Calu3 (cell line): ENCODE measurements at places on chromosomes 1 and 21. TPM values are rescaled to one million over a fixed set of nuclear protein-coding genes. Genes with fewer than 3 reads are reported as not detected.

DNA sequence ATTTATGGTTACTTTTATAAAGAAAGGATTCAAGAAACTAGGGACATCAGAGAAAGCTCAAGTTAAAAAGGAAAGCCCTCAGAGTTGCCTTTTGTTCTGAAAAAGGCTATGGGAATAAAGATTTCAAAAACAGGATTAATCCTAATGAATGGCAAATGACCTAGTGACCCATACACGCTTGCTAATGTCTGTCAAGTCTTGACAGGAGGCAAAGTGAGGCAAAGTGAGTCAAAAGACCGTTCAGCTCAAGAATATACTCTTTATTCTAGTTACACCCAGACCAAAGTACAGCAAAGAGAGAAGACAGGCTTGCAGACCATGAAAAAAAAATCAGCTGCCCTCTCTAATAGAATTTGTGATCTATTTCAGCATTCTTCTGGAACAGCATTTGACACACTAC is 3.5 kb downstream of the ZNF436 start:
- no peak for DNase-seq

- no peak for DNase-seq
These were observed 23.9 kb downstream of the ACKR1 start for GRCh38 chr1:159228554-159228953.

DNA sequence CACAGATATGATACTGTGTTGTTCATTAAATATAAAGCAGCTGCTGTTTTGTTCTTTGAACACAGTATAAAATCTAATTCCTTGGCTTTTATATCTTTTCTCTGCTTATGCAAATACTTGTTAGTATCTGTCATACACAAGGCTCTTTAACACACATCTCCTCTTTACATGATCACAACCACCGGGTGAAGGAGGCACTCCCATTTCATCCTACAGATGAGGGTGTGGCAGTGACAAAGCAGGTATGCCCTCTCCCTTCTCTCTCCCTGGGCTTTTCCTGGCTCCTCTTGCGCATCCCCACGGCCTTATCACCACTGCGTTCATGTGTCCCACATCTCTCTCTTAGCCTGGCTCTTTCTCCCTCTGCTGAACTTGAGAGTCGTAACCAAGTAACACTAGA is 38.2 kb downstream of the JUN start:
- no peak for DNase-seq

GRCh38 chr21:32329776-32330175 is 31.1 kb downstream of the MRAP start:
- DNase-seq: no peak

DNA sequence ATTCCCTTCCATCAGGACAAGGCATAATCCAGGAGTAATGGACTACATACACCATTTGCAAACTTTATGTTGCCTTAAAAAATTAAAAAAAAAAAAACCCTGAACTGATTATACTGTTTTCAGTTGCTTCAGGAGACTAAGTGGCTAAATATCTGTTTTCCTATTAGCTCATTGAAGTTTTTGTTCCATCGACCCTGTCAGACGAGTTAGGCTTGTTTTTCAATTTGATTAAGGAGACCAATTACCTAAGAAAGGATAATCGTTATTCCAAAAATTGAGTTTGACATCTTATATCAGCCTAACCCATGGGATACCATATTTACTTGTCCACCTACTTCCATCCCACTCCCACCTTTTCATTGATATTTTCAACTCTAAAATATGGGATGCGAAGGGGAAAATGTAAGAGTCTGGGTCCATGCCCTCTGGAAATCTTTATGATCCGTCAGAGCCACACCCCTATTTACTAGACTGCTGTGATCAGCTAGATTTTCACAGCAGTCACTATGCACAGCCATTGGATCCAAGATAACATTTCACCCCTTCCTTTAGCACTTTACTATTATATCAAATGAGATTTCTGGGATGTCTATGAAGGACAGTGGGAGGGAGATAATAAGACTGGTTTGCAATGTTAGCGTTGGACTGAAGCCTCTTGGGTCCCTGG is 41.0 kb downstream of the IL12RB2 start:
- no peak for DNase-seq

- no peak for DNase-seq
These were observed 57.0 kb downstream of the GPR161 start for GRCh38 chr1:168079761-168080160.

DNA sequence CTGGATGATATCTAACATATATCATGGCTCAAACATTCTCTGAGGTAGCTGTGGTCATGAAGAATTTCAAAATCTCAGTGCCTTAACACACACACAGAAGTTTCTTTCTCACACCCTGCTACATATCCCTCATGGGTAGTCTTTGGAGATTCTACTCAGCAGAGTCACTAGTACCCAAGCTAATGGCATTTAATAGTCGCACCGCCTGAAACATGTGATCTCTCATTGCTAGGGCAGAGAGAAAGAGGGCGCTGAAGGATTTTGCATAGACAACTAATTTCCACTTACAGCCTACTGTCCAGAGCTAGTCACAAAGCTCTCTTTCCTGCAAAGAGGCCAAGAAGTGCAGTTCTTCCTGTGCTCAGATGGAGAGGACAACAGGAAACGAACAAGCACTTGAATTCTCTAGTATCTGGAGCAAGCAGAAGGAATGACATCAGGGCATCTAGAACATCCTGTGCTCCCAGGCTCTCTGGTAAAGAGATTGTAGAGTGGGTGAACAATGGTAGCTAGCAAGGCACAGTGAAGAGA is 183.4 kb upstream of the PTBP2 start:
- no peak for DNase-seq

DNA sequence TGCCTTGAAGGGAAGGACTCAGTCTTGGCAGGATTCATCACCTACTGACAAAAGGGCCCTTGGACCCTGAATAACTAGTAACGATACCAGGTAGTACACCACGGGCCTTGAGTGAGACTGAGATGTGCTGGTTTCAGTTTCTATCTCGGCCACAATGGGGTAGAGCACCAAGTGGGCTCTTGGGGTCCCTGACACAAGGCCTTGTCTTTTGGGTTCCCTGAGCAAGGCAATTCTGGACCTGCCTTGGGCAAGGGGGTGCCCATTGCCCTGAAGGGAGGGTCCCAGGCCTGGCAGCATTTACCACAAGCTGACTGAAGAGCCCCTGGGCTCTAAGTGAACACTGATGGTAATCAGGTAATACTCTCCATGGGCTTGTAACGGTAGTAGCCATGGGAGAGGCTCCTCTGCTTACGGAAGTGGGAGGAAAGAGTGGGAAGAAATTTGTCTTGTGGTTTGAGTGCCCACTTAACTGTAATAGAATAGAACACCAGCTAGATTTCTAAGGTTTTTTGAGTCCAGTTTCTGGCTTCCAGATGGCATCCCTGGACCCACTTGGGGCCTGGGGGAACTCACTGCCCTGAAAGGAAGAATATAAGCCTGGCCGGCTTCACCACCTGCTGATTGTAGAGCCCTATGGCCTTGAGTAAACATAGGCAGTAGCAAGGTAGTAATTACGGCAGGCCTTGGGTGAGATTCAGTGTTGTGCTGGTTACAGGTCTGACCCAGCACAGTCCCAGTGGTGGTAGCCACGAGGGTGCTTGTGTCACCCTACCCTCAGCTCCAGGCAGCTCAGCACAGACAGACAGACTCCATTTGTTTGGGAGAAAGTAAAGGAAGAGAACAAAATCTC is 58.5 kb downstream of the WDR4 start:
- DNase-seq: no peak

DNA sequence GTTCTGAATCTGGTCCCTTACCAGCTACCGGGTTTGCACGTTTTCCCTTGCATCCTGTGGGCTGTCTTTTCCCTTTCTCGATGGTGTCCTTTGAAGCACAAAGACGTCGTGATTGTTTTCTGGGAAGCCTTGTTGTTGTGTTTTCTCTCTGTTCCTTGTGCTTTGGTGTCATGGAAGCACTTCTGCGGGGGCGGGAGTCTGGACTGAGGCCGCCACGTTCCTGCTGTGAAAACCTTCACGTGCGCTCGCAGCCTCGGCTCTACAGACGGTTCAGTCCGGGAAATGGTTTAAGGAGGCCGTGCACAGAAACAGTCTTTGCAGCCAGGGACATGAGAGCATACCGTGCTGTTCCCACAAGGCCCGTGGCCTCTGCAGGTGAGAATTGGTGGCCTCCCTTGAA is 68.5 kb downstream of the SKI start:
- no peak for DNase-seq

WLS gene
- total RNA-seq: 50.9 and 57.3 TPM in 2 replicates

RGS4 gene
- 0.21 TPM in 1 of 2 replicates, not detected in the other for total RNA-seq

KLHL20 gene
- 21.6 and 22.2 TPM in 2 replicates for total RNA-seq

PTGER3 gene
- 0.09 and 0.10 TPM in 2 replicates for total RNA-seq

SNAPIN gene
- 45.0 and 46.8 TPM in 2 replicates for total RNA-seq

CFH gene
- total RNA-seq: 26.1 and 43.9 TPM in 2 replicates

TRAF3IP3 gene
- total RNA-seq: not detected in 2 replicates

FCGR3A gene
- total RNA-seq: not detected in 2 replicates

TMPRSS3 gene
- total RNA-seq: 10.3 and 14.0 TPM in 2 replicates

SPATA21 gene
- total RNA-seq: not detected in 2 replicates
